Muscle of leg (tissue), 16 donors: ENCODE measurements at places on chromosomes 1 and 21. TPM values are rescaled to one million over a fixed set of nuclear protein-coding genes. Genes with fewer than 3 reads are reported as not detected.

KCNE2 gene
- total RNA-seq = 0.22 TPM

KRTAP21-2 gene
- total RNA-seq = not detected

CLCN6 gene
- 7.5 TPM for total RNA-seq

RRAGC gene
- total RNA-seq = 13.6 TPM

MYOCOS gene
- not detected for total RNA-seq

DISC1 gene
- total RNA-seq = 10.7 TPM

ETV3L gene
- total RNA-seq = not detected

FAM43B gene
- total RNA-seq = 1.1 TPM

ITLN1 gene
- total RNA-seq = 0.13 TPM

DSCAM gene
- total RNA-seq = 1.9 TPM

BEST4 gene
- 0.18 TPM for total RNA-seq

SLX9 gene
- total RNA-seq = 16.0 TPM

CLDN14 gene
- 4.1 TPM for total RNA-seq

RGS16 gene
- total RNA-seq = 8.2 TPM

FAM72A gene
- total RNA-seq = 3.3 TPM

ICOSLG gene
- 1.9 TPM for total RNA-seq

PDZK1 gene
- 0.40 TPM for total RNA-seq

PRXL2B gene
- 8.9 TPM for total RNA-seq

MIXL1 gene
- 0.27 TPM for total RNA-seq

TIE1 gene
- 32.7 TPM for total RNA-seq

SLAMF9 gene
- not detected for total RNA-seq

LMX1A gene
- 0.84 TPM for total RNA-seq

CAMK1G gene
- total RNA-seq = 0.04 TPM

ACTA1 gene
- 2,334 TPM for total RNA-seq

SLC9C2 gene
- total RNA-seq = not detected

PLD5 gene
- total RNA-seq = 1.7 TPM

CAMK2N1 gene
- total RNA-seq = 1.7 TPM

SLC35D1 gene
- 6.3 TPM for total RNA-seq

LCE1E gene
- total RNA-seq = not detected

NTNG1 gene
- total RNA-seq = 12.4 TPM

RGS8 gene
- 0.04 TPM for total RNA-seq

KRTAP11-1 gene
- total RNA-seq = not detected

NTMT2 gene
- total RNA-seq = 1.8 TPM

TAF1A gene
- 10.3 TPM for total RNA-seq

FTCD gene
- total RNA-seq = 0.66 TPM

GUCA2B gene
- not detected for total RNA-seq

CLCA1 gene
- not detected for total RNA-seq

TRAPPC3 gene
- total RNA-seq = 42.1 TPM

CALML6 gene
- 162 TPM for total RNA-seq

PRMT6 gene
- 11.2 TPM for total RNA-seq

OR10K2 gene
- not detected for total RNA-seq

KRTAP12-2 gene
- not detected for total RNA-seq

DMRTA2 gene
- total RNA-seq = 0.04 TPM

ATF3 gene
- 16.4 TPM for total RNA-seq

ASAP3 gene
- total RNA-seq = 59.6 TPM
